HT1080 (cell line): ENCODE measurements at places on chromosomes 5 and 9.

DNA sequence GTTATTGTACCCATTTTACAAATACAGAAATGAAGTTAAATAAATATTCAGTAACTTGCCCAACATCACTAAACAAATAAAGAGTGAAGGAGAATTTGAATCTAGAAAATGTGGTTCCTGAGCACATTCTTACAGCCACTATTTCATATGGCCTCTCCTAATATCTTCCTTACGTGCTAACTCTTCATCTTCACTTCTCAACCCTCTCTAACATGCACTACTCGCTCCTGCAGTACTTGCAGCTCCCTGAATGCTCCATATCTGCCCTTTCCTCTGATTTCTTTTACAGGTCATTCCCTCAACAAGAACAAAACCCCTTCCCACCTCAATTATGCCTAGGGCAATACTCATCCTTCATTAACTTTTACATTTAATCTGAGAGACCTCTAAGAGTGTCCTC lies 711.5 kb downstream of the CETN3 start:
- no peak for DNase-seq

GRCh38 chr9:80492221-80492620 lies 920.5 kb downstream of the TLE4 start:
- peak; percentile 4 for DNase-seq

GRCh38 chr5:90941002-90941720 lies 382.6 kb downstream of the ADGRV1 start:
- DNase-seq: no peak

- DNase-seq: no peak
Measured at GRCh38 chr5:79547429-79547822, 33.5 kb upstream of the HOMER1 start.

GRCh38 chr5:2465383-2465782 lies 286.1 kb downstream of the IRX2 start:
- no peak for DNase-seq

GRCh38 chr5:66306105-66306843 lies 162.2 kb downstream of the SREK1 start:
- DNase-seq: peak; percentile 56

DNA sequence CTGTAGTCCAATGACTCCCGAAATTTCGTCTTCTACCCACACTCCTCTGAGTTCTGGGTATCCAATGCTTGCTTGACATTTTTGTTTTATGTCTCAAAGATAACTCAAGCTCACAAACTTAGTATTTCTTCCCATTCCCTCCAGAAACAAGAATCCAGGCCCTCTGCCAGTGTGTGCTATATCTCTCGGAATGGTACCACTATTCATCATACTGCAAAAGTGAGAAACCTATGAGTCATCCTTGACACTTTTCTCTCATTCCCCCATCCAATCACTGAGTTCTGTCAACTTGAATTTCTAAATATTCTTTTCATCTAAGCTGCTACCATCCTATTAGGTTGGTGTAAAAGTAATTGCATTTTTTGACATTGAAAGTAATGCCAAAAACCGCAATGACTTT lies 9.8 kb downstream of the SLC12A2 start:
- no peak for DNase-seq

DNA sequence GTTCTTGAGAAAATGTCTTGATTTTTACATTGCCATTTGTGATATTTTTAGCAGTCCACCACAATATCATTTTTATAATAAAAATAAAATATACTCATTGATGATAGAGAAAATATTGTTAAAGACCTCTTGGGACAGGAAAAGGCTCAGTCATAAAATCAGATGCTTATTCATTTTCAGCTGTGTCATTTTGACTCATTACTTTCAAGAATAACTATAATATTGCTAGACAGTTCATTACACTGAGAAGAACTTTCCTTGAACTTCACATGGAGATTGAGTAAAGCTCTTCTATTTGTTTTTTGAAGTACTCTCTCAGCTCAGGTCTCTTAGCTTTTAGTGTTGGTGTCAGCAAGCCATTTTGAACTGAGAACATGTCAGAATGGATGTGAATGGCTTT lies 8.5 kb upstream of the MEIKIN start:
- no peak for DNase-seq

- DNase-seq: no peak
Measured at GRCh38 chr5:83687124-83687619, 33.5 kb downstream of the HAPLN1 start.

- peak; percentile 97 for DNase-seq
Measured at GRCh38 chr9:130860458-130861316, 25.6 kb downstream of the ABL1 start.

DNA sequence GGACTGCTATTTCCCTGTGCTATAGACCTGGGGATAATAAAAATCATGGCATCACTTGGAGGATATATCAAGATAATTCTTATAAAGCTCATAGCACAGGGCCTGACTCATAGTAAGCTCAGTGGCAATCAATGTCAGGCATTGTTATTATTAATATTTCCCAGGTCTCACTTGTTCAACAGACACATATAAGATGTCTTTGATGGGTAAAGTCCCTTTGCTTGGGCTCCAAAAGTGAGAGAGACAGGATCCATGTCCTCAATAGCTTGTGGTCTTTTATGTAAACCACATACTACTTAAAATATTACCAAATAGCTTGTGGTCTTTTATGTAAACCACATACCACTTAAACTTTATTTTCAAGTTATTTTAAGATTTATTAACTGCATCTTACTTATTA lies 11.2 kb downstream of the SH3RF2 start:
- no peak for DNase-seq

DNA sequence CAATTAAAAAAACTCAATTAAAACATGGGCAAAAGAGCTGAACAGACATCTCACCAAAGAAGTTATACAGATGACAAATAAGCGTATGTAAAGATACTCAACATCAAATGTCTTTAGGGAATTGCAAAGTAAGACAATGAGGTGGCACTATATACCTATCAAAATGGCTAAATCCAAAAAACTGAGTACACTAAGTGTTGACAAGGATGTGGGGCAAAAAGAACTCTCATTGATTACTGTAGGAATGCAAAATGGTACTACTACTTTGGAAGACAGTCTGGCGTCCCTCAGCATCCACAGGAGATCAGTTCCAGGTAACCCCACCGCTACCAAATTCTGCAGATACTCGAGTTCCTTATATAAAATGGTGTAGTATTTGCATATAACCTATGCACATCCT lies 198.1 kb downstream of the DAB2IP start:
- DNase-seq: no peak

GRCh38 chr5:176188085-176188484 lies 50.1 kb upstream of the SIMC1 start:
- DNase-seq: no peak

DNA sequence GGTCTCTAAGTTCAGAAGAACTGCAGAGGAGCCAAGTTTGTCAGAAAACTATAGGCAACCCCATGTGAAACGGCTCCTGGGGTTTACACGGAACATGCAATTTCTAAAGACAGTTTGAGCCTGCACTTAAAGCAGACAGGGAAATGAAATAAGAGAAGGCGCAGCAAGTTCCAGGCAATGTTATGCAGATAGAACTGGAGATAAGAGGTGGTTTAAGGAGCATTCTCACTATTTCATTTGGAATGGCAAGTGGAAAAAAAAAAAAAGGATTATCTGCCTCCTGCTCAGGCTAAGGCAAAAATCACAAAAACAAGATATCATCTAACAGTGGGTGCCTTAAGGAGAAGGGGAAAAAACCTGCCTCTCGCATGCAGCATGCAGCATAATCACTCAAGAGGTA lies 2252.4 kb downstream of the MAT2B start:
- DNase-seq: no peak

DNA sequence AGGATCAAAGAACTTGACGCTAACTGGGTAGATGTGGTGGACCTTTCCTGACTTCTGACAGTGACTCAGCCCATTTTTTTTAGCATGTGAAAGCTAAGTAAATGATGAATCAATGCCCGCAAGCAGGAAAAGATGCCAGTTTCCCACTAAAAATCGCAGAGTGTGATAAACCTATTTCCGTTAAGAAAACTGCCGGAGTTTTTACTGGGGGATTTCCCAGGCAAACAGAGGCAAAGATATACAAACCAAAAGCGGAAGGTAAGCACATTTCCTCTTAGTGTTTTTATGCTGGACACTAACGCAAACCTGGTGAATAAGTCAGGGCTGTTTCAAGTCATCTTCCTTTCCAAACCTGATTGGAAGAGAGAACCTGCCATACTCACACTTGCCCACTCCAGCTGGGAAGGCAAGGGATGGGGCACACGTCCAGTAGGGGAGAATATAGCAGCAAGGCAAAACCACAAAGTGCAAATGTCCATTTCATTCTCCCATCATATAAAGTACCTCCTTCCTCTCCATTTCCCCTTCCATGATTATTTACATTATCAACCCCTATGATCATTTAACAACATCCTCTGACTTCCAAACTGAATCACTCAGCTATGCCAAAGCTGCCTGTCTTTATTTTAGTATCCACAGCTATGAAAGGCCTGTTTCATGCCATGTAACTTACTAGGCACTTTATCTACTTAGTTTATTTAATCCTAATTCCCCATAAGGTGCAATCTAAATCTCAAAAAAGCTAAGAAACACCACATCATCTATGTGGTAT lies 349.7 kb upstream of the RFX3 start:
- DNase-seq: peak; percentile 100

- DNase-seq: no peak
Measured at GRCh38 chr5:180787711-180788431, 14.7 kb downstream of the MGAT1 start.

DNA sequence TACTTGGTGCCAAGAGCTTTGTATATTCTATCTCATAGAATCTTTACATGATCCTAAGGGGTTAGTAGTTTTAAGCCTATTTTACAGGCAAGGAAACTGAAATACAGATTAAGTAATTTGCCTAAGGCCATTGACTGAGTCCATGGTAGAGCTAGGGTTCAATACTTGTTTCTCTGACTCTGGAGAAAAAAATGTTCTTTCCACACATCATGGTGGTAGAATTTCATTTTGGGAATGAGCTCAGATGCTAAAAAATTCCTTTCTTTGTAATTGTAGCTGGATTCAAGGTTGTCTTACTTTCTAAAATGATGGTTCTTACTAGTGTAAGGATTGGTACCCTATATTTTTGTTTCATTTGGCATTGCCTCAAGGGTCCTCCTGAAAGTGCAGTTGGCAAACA lies 86.0 kb downstream of the ANKRD55 start:
- no peak for DNase-seq

DNA sequence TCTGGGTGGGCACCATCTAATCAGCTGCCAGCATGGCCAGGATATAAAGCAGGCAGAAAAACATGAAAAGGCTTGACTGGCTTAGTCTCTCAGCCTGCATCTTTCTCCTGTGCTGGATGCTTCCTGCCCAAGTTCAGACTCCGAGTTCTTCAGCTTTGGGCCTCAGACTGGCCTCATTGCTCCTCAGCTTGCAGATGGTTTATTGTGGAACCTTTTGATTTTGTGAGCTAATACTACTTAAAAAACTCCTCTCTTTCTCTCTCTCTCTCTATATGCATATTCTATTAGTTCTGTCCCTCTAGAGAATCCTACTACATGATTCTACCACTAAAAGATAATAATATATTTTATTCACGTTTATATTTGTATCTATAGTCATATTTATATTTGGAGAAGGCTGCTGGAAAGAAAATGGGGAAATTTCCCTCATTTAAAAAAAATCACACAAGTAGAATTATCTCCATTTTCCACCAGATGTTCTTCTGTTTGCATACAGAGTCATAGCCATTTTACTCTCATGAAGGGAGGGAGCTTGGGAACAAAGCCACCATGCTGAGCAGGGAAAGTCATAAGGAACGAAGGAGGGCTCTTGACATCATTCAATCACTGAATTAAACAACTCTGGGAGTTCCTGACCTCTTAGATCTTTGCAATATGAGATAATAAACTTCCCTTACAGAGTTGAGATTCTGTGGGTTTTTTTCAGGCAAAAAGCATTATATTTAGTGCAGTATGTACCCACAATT lies 1137.4 kb upstream of the CDH18 start:
- no peak for DNase-seq

GRCh38 chr9:21267485-21268346 lies 27.9 kb upstream of the IFNA14 start:
- no peak for DNase-seq

GRCh38 chr5:52626312-52626711 lies 161.4 kb upstream of the ITGA1 start:
- no peak for DNase-seq

DNA sequence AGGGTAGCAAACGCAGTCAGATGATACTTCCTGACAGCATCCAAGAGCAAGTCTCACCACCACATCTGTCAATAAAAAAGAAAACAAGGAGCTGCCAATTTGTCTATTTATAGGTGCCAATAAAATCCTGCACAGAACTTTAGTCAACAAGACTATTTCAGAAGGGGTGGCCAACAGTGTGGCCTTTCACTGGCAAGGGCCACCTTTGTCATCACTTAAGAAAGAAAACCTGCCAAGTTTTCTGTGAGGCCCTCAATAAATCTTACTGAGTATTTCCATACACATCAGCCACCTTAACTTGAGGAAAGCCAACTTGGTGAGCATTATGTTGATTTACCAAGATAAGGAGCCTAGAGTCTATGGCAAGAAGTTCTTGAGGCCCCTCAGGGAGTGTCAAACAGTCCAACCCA lies 312.3 kb downstream of the ENC1 start:
- no peak for DNase-seq

- DNase-seq: peak; percentile 26
Measured at GRCh38 chr5:54115735-54116403, 194.5 kb downstream of the ARL15 start.

DNA sequence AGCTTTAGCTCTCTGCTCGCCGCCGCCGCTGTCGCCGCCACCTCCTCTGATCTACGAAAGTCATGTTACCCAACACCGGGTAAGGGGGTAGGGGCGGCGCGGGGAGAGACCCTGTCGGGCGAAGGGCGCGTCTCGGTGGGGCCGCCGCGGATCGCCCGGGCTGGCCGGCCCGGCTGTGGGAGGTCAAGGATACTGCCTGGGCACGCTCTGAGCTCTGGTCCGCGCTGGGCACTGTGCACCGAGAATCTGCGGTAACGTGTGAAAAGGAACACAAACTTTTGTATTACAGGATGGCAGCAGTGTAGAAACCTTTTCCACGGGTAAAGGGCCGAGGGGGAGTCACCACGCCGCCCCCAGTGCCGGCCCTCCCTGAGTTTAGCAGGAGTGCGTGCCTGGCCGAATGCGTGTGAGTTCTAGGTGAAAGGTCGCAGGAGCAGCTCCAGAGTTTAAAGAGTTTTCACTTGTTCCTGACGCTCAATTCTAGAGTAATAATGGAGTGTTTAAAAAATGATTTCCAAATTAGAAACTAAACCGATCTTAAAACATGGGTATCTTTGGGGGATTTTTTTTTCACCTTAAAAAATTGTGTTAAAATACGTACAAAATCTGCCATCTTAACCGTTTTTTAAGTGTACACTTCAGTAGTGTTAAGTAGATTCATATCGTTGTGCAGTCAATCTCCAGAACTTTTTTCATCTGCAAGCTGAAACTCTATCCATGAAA lies at the start of gene HSDL2:
HSDL2 (plus strand) TSS at position 7 of the 723 bp plus-strand sequence; CDS start at position 63, 56 bp downstream.
- no peak for DNase-seq

DNA sequence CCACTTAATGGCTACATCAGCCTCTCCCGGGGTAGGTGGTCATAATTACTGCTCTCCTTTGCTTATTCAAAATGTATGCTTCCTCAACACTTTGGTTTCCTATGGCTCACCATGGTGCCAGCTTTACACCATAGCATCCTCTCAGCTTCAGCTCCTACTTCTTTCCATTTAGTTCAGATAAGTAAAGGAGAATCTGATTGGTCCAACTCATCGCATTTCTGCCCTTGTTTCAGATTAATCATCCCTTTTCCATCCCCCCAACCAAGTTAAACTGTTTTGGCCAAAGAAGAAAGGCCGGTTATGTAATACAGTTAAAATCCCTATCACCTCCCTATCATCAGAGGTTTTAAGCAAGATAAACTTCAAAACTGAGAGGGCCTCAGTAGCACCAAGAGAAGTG lies 130.5 kb downstream of the CETN3 start:
- peak; percentile 55 for DNase-seq

GRCh38 chr5:117160391-117160790 lies 585.8 kb upstream of the SEMA6A start:
- no peak for DNase-seq
